ENCODE measurements at places on chromosomes 2 and 18. TPM values are rescaled to one million over a fixed set of nuclear protein-coding genes. Genes with fewer than 3 reads are reported as not detected.
A peak's percentile ranks its signal among the peaks of the same experiment; 100 is the strongest.

GRCh38 chr2:227439214-227439613, 32.7 kb upstream of the AGFG1 start:
- H3K27ac ChIP-seq: no peak overlapping the region
- peak; percentile 94 for DNase-seq
- no peaks in the 10 kb centered on the region for H3K27me3 ChIP-seq
- no peaks in the 10 kb centered on the region for H3K4me1 ChIP-seq
- no peaks in the 10 kb centered on the region for H3K36me3 ChIP-seq
- H3K4me3 ChIP-seq: no peak overlapping the region

DNA sequence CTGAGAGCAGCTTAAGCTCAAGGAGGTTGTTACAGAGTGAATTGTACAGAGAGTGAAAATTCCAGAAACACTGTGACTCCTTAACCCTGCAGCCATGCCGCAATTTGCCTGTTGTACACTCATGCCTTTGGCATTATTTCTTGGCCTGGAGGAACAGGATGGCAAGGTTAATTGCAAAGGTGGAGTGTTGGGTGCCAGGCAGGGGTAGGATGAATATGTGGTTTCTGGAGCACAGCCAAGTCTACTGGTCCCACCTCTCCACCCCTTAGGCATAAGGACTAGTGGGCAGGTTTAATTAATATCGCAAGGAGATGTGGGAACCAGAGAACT, 250.2 kb downstream of the LRRTM1 start:
- DNase-seq: no peak
- H3K36me3 ChIP-seq: no peaks in the 10 kb centered on the region
- no peaks in the 10 kb centered on the region for H3K4me1 ChIP-seq
- no peaks in the 10 kb centered on the region for H3K27me3 ChIP-seq

DNA sequence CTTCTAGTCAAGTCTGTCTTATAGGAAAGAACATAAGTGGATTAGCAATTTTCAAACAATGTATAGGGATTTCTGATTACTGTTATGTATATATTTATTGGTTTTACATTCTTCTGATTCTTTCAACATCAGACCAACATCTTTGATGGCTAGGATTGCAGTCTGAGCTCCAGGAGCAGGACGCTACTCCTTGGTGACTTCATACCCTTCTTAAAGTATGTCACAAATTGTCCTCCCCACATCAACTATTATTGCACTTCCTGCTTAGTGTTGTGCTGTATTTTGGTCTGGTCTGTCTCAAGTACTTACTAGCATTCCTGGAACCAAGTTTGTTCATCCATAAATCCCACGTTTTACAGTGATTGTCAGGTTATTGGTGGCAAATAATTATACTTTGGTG, 49.0 kb downstream of the MAP2 start:
- H3K27ac ChIP-seq: peak overlapping the region; percentile 35
- peaks cover 6% of the 10 kb centered on the region for H3K4me1 ChIP-seq
- no peaks in the 10 kb centered on the region for H3K36me3 ChIP-seq
- no peaks in the 10 kb centered on the region for H3K27me3 ChIP-seq
- DNase-seq: no peak

Gene OSR1
- 2.1 TPM for total RNA-seq

Gene TLX2
- not detected for total RNA-seq
